ENCODE measurements at places on chromosomes 7 and 10.

DNA sequence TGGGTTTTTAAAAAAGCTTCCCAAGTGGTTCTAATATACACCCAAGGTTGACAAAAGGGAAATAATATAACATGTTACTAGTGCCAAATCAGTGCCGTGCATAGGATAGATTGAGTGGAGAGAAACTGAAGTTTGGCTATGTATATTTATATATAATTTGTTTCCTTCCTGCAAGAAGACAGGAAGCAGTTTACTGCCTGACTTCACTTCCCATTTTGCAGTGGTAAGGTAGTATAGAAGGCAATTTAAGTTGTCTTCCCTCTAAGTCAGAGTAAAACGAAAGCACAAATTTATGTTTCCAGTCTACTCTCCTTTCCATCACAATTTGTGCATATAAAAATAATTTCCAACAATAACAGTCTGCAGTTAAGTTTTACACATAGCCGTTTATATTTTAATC lies 3.4 kb upstream of the HYCC1 start:
- DNase-seq, result no peak

DNA sequence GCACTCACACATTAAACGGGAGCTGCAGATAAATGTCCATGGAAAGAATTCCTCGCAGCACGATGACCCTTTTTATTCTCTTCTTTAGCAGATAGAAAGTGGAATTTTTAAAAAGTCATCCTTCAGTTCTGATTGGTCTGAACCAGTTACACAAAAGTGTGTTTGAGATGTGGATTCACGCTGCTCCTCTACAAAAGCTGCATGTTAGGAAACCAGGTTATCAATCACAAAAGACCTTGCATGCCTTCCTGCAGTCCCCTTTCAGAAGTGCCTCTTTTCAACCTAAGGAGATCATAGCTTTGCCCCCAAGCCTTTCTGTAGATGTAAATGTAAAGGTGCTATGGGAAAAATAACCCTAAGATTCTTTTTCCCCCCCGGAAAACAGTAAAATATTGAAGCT lies 299.7 kb downstream of the PLXDC2 start:
- DNase-seq, result no peak

DNA sequence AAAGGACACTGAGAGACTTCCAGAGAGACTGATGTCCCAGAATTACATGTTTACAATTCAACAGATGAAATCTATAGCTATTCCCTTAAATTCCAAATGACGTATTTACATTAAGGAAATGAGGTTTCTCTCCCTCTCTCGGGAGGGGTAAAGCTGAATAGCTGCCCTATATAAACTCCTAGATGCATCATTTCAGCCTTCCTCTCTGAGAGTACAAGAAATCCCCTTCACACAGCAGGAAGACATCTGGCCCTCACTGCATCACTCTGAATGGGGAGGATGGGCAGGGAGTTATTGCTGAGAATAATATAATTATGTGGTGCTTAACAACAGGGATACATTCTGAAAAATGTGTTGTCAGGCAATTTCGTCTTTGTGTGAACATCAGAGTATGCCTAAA lies 11.0 kb downstream of the POT1 start:
- no peak for DNase-seq

DNA sequence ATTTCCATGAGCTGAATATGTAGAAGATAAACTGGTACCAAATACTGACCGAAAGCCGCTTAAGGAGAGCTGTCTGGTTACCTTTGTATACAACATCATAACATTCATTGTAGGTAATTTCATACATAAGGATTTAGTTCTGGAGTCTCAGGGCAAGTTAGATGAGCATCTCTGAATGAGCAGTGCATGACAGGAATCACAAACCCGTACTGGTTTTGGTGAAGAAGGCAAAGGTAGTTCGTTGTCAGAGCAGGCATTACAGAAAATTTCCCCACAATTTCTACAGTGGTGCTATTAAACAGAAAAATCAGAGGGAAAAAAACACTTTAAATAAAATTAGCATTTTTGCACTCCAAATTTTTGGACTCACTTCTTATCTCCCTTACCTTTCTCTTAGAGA lies 12.9 kb upstream of the PBLD start:
- no peak for DNase-seq

DNA sequence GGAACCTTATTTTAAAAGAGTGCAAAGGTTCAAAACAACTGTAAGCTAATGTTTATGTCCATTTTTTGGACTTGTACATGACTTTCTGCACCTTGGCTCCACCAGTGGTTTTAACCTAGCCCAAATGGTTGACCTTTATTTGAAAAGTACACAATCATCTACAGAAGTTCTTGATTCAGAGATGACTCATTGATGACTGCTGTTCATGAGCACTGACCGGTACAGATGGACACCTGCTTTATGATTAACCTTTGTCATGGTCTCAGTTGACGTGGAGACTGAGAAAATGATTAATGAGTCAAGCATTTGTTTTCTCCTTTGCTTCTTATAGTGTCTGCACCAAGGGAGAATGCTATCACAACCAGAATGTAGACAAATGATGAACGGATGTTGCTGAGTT lies 55.7 kb upstream of the PTER start:
- no peak for DNase-seq

- DNase-seq, result no peak
Observed at GRCh38 chr10:96548589-96548988, 34.9 kb upstream of the TLL2 start.

GRCh38 chr10:110842326-110842904 lies 29.3 kb upstream of the PDCD4 start:
- no peak for DNase-seq

GRCh38 chr7:88477976-88478375 lies 171.3 kb upstream of the STEAP4 start:
- DNase-seq, result no peak

DNA sequence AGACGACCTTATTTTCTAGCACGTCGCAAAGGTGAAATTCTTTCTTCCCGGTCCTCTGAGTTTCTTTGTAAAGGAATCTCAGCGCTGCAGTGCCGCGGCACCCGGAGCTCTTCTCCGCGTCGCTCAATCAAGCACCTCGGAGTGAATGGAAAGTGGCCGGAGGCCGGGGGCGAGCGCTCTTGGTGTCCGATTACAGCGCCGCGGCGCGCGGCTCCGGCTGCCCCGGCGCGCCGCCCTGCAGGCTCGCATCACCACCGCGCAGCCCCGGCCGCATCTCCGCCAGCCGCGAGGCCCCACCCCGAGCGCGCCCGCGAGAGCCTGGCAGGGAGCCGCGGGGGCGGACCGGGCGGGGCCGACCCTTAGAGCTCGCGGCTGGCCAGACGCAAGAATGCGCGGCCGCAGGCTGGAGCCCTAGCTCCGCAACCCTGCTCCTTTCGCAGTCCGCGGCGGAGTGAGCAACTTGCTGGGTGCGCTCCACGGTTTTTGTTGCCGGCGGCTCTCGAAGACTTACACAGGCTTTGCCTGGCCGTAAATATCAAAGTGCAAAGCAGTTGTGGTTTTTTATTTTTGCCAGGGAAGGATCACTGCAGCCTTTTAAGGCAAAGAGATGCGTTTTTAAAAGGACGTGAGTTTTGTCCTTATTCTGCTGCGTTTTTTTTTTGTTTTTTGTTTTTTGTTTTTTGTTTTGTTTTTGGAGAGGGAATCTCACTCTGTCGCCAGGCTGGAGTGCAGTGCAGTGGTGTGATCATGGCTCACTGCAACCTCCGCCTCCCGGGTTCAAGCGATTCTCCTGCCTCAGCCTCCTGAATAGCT lies at the start of gene SEMA3C:
TSS of gene SEMA3C (minus strand) at position 143 of the 813 bp plus-strand sequence. CDS start 2,270 bp downstream, outside the sequence.
- DNase-seq, result peak; percentile 1

GRCh38 chr10:75703191-75703854 lies 271.9 kb downstream of the LRMDA start:
- DNase-seq, result no peak

DNA sequence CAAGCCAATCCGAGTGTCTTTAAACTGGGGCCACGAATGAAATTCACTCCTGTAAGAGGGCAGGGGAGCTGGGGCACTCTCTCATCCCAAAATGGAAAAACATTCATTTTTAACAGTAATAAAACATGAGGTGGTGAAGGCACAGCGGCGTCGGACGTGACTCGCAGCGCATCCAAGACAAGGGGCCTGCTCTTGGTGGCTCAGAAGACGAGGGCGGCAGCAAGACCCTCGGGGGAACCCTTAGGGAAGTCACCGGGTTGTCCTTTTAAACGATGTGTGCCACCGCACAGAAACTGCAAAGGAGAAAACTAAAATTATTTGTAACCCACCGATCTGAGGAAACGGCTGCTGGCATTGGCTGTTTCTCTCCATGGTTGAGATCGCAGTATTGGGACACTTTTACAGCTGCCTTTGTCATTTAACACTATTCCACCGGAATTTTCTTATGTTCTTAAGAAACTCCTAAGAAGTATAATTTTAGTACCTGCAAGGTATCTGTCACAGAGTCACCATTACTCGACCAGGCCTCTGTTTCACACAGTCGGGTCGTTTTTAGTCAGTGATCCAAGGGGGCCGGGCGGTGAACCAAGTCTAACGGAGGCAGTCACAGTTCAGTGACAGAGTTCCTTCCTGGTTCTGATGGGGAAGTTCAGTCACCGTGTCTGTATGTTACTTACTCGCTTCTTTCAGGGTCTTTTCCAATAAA lies 159.3 kb downstream of the PTPRN2 start:
- DNase-seq, result no peak

- DNase-seq, result no peak
Observed at GRCh38 chr7:132255115-132255797, 321.0 kb downstream of the PLXNA4 start.

GRCh38 chr7:5523052-5523711 lies 99.5 kb upstream of the TNRC18 start:
- no peak for DNase-seq

DNA sequence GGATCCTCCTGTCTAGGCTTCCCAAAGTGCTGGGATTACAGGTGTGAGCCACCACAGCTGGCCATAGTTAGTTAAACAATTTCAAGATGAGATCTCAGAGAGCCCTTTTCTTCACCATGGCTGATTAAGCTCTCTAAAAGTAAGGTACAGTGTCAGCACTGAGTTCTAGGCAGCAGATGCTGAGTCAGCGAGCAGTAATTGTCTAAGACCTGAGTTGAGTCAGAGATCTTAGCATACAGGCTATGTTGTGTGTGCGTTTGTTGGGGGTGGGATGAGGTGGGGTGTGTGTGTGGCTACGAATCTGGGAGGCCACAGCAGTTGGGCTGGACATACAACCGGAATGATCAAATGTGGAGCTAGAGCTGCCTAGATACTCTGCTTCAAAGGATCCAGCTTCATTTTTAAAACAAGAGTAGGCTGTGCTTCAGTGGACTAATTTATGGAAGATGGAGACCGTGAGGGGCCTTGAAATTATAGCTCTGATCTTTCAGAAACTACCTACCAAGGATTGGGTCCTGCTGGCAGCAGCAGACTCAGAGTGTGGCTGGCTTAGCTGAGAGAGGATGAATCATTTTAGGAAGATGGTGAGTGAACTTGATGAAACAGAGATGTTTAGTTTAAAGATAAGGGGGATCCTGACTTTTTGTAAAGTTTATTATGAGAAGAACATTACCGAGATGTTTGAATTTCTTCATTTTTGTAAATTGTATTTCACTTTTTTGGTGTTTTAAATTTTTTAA lies 17.5 kb upstream of the MTPN start:
- DNase-seq, result no peak

- no peak for DNase-seq
Observed at GRCh38 chr10:93081834-93082233, 8.1 kb downstream of the CYP26A1 start.

DNA sequence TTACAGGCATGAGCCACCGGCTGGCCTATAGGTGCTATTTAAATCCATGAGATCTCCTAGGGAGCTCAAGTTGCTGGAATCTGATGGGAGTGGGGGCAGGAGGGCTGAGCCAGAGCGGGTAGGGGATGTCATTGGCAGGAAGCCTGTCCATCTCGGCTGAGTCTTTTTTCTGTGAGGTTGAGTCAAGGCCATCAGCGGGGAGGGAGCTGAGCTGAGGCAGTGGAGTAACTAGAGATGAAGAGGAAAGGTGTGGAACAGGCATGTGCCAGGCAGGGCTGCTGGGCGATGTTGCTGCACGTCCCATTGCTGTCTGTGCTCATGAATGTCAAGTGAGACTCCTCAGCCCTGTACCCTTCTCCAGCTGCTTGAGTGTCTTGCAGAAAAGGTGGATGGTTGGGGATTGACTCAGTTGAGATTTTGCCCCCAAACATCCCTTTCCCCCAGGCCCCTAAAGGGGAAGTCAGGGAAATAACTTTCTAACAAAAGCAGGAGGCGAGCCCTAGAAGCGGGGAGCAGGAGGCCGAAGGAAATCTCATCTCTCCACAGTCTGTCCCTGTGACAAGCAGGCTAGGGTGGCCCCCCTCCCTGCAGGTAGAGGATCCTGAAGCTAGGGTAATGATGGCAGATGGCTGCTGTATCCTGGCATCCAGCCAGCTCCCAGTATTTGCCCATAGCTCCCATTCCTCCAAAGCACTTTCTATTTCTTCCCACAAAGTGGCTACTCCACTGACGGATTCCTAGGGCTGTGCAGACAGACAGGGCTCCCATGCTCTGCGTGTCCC lies 5.4 kb downstream of the ATP6V1F start:
- DNase-seq, result no peak

GRCh38 chr10:30786131-30786530 lies 156.6 kb upstream of the LYZL2 start:
- DNase-seq, result no peak

- DNase-seq, result no peak
Observed at GRCh38 chr7:149789101-149789500, 15.7 kb upstream of the ZNF467 start.

DNA sequence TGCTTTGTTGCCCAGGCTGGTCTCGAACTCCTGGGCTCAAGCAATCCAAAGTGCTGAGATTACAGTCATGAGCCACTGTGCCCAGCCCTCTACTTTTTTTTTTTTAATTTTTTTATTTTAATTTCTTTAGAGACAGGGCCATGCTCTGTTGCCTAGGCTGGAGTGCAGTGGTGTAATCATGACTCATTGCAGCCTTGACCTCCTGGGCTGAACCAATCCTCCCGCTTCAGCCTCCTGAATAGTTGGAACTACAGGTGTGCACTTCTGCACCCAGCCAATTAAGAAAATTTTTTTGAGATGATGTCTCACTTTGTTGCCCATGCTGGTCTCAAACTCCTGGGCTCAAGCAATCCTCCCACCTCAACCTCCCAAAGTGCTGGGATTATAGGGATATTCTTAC lies 528.6 kb downstream of the GATA3 start:
- no peak for DNase-seq

DNA sequence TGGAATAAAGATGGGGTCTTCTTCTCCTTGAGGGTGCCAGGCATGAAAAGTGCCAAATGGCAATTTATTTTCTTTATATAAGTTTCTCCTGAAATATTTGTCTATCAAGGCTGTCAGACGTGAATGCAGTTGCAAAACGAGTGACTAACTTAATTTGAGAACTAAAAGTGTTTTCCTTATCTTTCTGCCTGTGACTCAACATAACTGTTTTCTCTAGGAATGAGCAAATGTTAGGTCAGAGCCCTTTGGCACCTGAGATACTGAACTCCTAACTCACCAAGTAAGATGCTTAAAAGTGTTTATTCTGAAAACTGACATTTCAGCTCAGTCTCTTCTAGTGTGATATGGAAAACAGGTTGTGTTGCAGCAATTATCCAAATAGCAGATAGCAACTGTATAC lies 197.0 kb downstream of the STK31 start:
- no peak for DNase-seq

- no peak for DNase-seq
Observed at GRCh38 chr7:138400400-138400886, 59.6 kb upstream of the TRIM24 start.

GRCh38 chr7:151776446-151776845 lies 100.5 kb downstream of the PRKAG2 start:
- DNase-seq, result no peak
